Mesothelial cell of epicardium (in vitro differentiated cells): ENCODE measurements at places on chromosomes 5 and 9. TPM values are rescaled to one million over a fixed set of nuclear protein-coding genes. Genes with fewer than 3 reads are reported as not detected.

OR1Q1 gene
- total RNA-seq: not detected in 3 replicates

FSTL4 gene
- total RNA-seq: 9.7 to 14.3 TPM (median 11.5 TPM) in 3 replicates

AIF1L gene
- 20.0 to 23.1 TPM (median 20.6 TPM) in 3 replicates for total RNA-seq

PIP5K1B gene
- 0.87 to 1.4 TPM (median 1.3 TPM) in 3 replicates for total RNA-seq

SH2D3C gene
- 3.4 to 3.9 TPM (median 3.7 TPM) in 3 replicates for total RNA-seq

SLC35A4 gene
- 56.5 to 62.2 TPM (median 61.5 TPM) in 3 replicates for total RNA-seq

RGS7BP gene
- 0.69 to 1.5 TPM (median 1.0 TPM) in 3 replicates for total RNA-seq
